ENCODE measurements at places on chromosomes 11 and 22.

DNA sequence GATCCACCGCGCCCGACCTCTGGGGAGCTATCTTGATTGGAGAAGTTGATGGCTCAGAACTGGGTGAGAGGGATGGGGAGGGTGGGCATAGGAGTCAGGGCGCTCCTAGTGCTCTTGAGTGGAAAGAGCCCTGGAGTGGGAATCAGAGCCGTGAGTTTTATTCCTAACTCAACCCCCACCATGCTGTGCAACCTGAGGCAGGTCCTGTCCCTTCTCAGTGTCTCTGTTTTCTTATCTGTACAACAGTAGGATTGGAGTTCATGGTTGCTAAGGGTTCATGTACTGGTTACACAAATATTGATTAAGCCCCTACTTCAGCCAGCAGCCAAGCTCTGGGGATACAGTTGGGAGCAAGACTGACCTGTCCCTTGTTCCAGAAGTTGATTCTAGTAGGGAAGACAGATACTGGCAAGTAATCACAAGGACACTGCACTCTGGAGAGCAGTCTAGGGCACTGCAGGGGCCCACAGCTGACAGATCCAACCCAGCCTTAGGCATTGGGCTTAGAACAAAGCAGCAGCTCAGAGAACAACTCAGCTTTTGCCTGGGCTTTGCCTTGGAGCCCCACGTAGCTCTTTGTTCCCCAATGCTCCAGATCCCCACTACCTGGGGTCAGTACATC, 12.4 kb upstream of the DAGLA start:
- no peak for DNase-seq

DNA sequence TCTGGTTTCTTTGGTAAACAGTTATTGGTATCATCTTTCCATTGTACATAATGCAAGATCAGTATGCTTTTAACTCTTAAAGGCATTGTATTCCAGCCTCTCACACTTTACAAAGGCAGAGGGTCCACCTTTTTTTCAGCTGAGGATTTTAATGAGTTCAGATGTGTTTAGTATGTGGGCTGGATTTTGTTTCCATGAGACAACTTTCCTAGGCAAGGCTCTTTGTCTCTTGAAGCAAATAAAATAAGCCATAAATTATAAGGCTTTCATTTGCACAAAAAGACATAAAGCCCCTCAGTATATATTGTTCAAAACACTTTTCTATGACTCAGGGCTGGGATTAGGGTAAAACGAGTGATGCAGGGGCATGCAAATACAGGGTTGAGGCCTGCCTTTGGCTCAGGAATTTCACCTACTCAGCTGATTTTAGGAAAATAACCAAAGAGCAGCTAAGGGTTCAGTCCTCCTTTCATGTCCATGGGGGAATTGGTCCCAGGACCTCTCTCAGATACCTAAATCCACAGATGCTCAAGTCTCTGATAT, 7.6 kb downstream of the MMP20 start:
- no peak for DNase-seq

- no peak for DNase-seq
Measured at GRCh38 chr11:77094841-77095365, 7.7 kb upstream of the OMP start.

DNA sequence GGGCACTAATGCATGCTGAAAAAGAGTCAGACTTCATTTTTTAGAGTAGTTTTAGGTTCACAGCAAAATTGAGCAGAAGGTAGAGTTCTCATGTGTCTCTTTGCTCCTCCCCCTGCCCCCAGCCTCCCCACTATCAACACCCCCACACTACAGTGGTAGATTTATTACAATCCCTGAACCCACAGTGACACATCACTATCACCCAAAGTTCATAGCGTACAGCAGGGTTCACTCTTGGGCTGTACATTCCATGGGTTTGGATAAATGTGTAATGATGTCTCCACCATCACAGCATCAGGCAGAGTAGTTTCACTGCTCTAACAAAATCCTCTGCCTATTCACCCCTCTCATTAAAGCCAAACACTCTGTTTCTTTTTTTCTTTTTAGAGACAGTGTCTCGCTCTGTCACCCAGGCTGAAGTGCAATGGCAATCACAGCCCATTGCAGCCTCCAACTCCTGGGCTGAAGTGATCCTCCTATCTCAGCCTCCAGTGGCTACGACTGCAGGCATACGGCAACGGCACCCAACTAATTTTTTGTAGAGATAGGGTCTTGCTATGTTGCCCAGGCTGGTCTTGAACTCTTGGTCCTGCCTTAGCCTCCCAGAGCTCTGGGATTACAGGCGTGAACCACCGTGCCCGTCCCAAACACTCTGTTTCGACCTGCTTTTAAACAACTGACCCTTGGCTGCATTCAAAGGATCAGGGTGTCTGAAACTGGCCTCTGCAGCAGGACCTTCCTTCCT, 4.1 kb downstream of the BEST1 start:
- no peak for DNase-seq

DNA sequence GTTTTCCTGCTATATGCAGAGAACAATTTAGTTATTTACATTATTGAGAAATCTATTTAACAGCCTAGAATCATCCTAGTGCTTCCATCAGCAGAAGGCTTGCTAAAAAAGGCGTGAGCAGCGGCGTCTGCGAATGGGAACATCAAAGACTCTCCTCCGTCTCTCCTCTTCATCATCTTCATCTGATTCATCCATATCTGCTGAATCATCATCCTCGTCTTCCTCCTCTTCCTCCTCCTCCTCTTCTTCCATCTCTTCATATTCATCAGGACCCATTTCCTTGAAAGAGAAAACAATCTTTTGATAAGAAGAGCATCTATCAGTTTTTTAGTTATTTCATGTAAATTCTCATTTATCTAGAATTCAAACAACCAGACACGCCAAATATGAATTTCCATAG, 5.6 kb upstream of the CD59 start:
- DNase-seq = no peak

DNA sequence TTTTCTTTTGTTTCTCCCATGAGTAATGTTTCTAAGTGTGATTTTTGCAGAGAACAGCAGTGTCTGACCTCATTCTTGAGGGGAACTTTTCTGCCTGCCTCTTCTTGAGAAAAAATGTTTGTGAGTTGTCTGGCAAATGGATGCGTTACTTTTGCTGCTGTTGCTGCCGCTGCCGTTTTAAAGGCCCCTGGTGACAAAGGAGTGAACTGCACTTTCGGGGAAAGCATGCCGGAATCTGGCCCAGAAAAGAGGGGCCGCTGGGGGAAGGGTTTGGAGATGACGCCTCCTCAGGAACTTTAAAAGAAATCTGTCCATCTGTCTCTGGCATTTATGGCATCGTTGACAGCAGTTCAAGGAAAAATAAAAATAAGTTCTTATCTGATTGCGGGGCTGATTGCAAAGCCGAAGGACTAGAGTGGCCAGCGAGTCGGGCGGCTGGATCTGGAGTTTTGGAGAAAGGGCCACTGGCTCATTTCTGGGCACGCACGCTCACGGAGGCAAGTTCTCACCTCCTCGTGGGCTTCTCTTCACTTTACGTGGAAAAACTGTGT, 16.5 kb downstream of the ZBTB16 start:
- no peak for DNase-seq

DNA sequence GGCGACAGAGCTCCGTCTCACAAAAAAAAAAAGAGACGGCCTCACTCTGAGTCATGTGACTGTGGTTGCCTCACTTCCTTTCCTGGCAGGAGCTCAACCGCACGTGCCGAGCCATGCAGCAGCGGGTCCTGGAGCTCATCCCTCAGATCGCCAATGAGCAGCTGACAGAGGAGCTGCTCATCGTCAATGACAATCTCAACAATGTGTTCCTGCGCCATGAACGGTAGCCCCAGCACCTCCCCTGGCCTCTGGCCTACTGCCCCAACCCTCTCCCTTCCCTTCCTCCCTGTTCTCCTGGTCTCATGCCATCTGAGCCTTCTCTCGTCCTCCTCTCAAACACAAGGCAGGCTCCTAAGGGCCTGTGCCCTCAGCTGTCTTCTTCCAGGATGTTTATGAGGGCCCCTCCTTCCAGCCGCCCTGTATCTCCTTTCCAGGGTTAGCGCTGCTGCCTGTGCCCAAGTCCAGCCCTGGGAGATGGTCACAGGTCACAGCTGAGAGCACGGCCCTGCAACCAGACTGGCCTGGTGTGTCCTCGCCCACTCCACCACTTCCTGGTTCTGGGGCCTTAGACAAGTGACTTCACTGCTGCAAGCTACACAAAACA, 30.7 kb downstream of the TOM1 start:
- DNase-seq = no peak

DNA sequence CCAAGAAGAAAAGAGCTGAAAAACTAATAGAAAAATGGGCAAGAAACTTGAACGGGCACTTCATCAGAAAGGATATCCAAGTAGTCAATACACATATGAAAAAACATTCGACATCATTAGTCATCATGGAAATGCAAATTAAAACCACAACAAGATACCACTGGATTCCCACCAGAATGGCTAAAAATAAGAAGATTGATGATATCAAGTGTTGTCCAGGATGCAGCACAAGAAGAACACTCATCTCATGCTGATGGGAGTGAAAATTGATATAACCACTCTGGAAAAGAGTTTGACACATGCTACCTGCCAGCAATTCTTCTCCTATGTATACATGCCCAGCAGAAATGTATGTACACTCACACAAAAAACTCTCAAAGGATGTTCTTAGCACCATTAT, 26.9 kb upstream of the SCUBE2 start:
- no peak for DNase-seq

- DNase-seq = no peak
Measured at GRCh38 chr11:15988693-15989231, 367.6 kb downstream of the SOX6 start.

GRCh38 chr22:25661073-25661472, 80.9 kb upstream of the MYO18B start:
- DNase-seq = no peak
